Amniotic stem cell (primary cell): ENCODE measurements at places on chromosomes 11 and 22.

GRCh38 chr11:86464509-86465221 is 90.0 kb downstream of the CCDC81 start:
- DNase-seq = no peak

- no peak for DNase-seq
Observed at GRCh38 chr11:114065094-114065493, 5.6 kb downstream of the ZBTB16 start.

DNA sequence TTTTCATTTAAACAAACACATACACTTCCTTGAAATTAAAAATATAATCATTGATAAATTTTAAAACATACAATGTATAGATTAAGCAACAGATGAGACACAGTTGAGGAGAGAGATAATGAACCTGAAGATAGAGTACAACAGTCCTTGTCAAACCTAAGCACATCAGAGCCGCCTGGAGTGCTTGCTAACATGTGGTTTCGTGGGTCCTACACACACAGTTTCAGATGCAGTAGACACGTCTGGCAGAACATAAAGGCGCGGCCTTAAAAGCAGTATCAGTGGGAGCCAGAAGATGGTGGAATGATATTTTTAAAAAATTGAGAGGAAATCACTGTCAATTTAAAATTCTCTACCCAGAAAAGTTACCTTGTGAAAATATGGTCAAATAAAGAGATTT is 134.4 kb downstream of the MPPED1 start:
- no peak for DNase-seq

DNA sequence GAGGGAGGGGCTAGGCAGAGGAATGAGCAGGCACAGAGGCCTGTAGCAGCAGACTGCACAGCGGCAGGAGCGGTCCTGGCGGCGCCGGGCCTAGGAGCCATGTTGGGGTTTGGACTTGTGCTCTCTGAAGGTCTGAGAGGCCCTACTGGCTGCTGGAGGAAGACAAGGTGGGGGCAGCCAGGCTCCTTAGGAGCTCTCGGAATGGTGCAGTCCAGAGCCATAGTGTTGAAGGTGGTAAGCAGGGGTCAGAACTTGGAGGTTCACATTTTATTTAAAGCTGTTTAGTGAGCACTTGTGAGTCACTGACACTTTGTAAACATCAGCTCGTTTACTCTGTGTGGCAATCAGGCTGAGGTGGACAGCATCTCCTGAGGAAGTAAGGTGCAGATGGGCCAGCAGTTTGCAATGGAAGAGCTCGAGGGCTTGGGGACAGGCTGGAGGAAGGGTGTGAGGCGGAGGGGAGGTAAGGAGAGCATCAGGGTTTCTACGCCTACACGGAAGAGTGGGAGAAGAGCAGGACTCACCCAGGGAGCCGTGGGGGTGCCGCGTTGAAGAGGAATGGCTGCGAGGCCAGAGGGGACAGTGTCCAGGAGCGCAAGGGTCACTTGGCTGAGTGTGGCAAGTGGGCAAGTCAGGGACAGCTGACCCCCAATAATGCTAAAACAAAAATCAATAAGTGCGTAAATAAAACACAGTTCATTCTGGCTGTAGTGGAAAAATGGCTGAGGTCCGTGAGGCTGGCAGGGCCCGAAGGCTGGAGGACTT is 10.0 kb upstream of the TMEM191C start:
- no peak for DNase-seq

DNA sequence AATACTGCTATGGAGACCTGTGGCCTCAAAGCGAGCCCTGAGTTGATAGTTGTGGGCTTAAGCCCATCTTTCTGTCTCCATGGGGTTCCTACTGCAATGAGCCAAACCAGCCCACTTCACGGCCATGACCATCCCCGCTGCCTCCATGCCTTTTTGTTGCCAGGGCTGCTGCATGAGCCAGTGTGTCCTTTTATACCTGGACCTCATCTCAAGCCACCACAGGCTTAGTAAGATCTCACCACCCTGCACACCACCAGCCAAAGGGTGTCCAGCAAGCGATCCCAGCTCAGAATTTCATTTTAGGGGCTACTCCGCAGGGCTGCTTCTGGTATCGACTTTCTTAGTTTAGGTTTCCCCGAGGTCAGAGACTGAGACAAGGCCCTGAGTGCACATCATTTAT is 8.3 kb downstream of the TP53AIP1 start:
- DNase-seq = no peak

GRCh38 chr11:47154616-47155570 is 21.8 kb downstream of the ARFGAP2 start:
- DNase-seq = no peak

DNA sequence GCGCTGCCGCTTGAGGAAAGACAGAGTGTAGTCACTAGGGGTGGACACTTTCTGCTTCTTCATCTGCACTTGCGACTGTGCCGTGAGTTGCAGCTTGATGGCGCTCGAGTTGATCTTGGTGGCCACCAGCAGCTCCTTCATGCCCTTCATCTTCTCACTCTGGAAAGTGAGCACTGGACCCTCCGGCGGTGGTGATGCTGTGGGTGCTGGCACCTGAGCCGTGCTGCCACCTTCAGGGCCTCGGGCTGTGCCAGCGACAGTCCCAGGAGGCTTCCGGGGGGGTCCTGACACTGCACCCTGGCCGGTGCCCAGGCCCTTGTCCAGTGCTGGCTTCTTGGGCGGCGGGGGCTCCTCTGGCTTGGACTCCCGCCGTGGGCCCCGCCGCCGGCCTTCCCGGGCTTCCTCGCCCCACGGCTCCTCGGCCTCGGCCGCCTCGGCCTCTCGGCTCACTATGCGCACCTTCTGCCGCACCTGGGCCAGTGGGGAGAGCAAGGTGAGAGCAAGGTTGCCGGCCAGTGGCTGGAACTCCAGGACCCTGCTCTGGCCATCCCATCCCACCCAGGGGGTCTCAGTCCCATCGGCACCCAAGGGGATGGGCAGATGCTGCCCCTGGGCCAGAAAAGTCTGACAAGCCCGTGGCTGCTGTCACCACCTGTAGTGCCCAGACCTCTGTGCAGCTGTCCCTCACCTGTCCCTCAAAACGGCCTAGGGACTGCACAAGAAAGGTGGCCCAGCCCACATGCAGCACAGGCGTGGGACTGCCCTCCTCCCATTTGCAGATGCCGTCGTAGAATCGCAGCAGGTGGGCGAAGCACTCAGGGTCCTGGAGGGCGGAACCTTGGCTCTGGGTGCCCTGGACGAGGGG is 1.6 kb upstream of the MAP4K2 start:
- no peak for DNase-seq

- DNase-seq = no peak
Observed at GRCh38 chr22:30190574-30190973, 56.0 kb downstream of the LIF start.

DNA sequence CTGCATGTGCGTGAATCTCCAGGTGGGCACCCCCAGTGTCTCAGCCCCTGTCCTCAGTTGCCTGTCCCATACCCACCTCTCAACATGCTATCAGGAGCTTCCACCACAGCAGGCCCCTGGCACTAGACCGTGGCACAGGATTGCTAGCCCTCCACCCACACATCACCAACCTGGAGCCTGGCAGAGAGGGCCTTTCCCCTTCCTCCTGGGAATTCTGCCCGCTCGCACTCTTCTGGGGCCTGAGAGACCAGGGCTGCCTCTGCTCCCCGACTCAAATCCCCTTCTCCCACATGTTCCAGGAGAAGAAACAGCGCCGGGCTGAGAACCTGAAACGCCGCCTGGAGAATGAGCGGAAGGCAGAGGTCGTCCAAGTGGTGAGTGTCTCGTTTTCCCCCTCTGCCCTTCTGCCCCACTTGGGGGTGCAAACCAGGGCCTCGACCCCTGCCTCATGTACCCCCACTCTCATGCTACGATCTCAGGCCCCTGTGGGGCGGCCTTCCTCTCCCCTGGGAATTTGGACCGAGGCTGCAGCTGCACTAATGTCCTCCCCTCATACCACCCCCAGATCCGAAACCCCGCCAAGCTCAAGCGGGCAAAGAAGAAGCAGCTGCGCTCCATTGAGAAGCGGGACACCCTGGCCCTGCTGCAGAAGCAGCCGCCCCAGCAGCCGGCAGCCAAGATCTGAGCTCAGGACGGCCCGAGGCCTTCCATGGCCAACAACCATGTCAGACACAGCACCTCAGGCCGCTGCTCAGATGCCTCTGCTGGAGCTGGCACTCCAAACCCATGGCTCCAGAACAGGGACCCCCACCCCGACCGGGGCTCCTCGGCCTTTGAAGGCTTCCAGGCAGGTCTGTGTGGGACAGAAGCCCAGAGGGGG is 5.9 kb downstream of the PTGDR2 start:
- no peak for DNase-seq

- DNase-seq = no peak
Observed at GRCh38 chr11:102186551-102187191, 76.4 kb downstream of the YAP1 start.

GRCh38 chr11:124085583-124085982 is 29.7 kb upstream of the VWA5A start:
- DNase-seq = no peak

- no peak for DNase-seq
Observed at GRCh38 chr11:1197886-1198560, 24.8 kb upstream of the MUC5B start.

GRCh38 chr11:43399983-43400630 is 41.4 kb downstream of the TTC17 start:
- DNase-seq = no peak

DNA sequence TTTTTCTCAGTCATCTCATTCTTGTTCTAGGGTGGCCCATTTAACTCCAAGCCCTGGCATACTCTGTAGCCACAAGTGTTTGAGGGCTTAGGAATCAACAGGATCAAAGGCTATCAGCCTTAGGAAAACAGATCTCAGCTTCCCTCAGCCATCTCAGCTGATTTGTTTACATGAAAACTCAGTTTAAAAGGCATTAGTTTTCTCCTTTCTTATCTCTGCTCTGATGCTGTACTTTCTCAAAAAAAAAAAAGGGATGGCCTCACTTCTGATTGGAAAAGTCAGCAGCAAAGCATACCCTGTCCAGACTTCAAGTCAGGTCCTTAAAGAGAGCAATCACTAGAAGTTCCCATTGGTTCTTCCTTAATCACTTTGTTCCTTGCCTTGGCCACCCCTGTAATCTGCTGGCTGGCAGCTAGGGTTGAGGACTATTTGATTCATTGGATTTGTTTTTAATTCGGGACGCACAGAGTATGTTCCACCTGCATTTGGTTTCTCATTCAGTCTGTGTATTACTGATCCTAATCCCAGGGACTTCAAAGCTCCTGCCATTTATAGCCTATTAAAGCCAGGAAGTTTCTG is 102.8 kb downstream of the EXT2 start:
- no peak for DNase-seq

DNA sequence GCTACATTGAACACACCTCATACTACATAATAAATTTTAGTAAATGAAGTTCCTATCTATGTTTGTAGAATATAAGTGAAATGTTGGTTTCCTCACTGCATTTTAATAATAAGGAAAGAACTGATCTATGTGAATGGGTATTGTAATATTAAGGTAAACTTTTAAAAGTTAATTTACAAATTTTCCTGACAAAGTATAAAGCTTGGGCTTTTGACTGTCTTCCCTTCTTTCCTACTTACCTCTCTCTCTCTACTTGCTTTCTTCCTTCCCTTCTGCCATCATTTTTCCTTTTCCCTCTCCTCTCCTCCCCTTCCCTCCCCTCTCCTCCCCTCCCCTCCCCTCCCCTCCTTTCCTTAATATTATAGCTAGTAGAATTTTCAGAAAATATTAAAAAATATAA is 798.2 kb downstream of the CNTN5 start:
- DNase-seq = no peak

- DNase-seq = no peak
Observed at GRCh38 chr22:19232623-19233022, 54.1 kb upstream of the SLC25A1 start.

DNA sequence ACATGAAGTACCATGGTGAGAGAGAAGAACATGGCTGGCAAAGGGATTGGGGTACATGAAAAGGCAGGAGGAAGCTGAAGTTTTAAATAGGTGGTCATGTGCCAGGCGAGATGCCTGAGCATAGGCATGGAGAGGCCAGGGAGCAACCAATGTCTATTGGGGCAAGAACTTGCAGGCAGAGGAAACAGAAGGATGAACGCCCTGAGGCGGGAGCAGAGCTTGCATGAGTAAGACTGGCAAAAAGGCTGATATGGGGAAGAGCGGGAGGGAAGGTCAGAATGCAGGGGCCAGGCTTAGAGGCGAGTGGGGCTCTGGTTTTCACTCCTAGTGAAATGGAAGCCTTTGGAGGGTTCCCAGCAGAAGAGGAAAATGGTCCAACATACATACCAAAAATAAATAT is 52.5 kb upstream of the VSTM5 start:
- no peak for DNase-seq

GRCh38 chr11:95660038-95660437 is 129.5 kb downstream of the FAM76B start:
- no peak for DNase-seq

GRCh38 chr22:35266277-35266676 is 9.0 kb downstream of the HMGXB4 start:
- DNase-seq = no peak

- DNase-seq = no peak
Observed at GRCh38 chr11:77167111-77167626, 39.1 kb downstream of the MYO7A start.

- DNase-seq = no peak
Observed at GRCh38 chr22:24423519-24424000, 3.8 kb upstream of the ADORA2A start.

DNA sequence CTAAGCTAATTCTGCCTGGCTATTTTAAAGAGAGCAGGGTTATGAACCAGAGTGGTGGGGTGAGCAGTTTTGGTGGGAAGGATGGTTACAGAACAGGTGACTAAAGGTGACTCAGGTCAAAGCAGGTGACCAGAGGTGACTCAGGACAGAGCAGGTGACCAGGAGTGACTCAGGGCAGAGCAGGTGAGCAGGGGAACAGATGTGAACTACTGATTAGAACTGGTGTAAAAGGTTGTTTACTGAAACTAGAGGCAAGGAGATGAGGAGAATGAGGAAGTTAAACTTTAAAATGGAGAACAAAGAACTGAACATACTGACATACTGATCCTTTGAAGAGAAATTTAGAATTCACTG is 15.4 kb upstream of the HYLS1 start:
- no peak for DNase-seq

DNA sequence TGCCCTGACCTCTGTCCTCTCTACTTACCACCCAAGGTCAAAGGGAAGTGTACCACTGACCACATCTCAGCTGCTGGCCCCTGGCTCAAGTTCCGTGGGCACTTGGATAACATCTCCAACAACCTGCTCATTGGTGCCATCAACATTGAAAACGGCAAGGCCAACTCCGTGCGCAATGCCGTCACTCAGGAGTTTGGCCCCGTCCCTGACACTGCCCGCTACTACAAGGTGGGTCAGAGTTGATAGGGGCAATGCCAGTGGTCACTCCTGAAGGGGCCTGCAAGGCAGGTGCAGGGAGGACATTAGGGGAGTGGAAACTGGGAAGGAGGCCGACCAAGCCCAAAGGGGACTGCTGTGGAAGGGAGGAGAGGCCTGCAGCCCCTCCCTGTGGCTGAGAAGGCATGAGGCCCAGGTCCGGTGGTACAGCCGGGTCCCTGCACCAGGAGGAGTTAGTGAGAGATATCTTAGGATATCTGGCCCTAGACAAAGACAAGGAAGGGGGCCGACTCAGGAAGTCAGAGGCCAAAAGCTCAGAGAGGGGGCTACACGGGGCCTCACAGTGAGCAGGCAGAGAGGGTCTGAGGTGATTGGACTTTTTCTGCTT is 17.9 kb downstream of the POLR3H start:
- DNase-seq = no peak

GRCh38 chr11:121282386-121282785 is 10.2 kb upstream of the SC5D start:
- DNase-seq = no peak

GRCh38 chr22:20671409-20672081 is 102.4 kb upstream of the SERPIND1 start:
- DNase-seq = no peak
